Stimulated activated CD8-positive, alpha-beta memory T cell treated with anti-CD3 and anti-CD28 coated beads, Interleukin-7, amount 100 ng/mL, for 1 hour (primary cell): ENCODE measurements at places on chromosomes 11 and 22.

DNA sequence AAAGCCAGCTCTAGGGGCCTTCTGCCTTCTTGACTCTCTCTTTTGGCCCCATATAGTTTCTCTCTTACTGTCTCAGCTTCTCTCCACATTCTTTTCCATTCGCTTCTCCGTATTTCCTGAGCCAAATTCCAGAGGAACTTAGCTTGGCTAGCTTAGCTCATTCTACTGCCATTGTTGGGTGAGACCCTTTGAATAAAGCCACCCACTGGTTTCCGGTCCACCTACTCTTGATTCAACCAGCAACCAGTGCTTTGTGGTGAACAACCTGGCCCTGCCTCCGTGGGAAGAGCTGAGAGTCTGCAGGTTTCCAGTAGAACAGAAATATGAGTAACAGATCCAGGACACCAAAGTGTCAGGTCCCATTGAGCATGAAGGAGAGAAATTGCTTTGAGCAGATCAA is 81.3 kb upstream of the ARHGAP20 start:
- no peak for DNase-seq

DNA sequence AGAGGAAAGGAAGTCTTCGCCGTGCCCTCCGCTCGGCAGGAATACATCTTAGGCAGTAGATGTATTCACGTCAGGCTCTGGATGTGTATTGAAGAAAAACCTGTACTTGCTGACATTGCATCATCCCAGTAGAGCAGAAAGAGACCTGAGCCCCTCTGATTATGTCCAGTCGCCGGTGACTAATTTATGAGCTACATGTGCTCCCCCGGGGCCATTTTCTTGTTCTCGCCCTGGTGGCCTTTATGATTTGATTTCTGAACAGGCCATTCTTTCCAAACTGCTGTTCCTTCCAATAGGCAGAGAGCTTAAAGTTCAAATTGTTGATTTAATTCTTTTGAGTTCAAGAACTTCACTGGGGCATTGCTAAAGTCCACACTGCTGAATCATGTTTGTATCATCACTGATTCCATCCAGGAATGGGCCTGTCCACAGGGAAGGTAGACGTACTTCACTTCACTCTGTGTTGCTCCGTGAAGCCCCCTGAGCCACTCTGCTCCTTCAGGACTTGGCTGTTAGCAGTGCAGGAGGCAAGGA is 137.3 kb upstream of the RASSF10 start:
- no peak for DNase-seq

- DNase-seq, result no peak
Observed at GRCh38 chr11:813456-814096, 3.8 kb downstream of the RPLP2 start.

GRCh38 chr22:40922484-40923303 is 28.5 kb upstream of the RBX1 start:
- no peak for DNase-seq

- no peak for DNase-seq
Observed at GRCh38 chr11:132430429-132431062, 1060.1 kb downstream of the NTM start.

GRCh38 chr22:26544489-26544888 is 32.2 kb upstream of the TFIP11 start:
- DNase-seq, result no peak

DNA sequence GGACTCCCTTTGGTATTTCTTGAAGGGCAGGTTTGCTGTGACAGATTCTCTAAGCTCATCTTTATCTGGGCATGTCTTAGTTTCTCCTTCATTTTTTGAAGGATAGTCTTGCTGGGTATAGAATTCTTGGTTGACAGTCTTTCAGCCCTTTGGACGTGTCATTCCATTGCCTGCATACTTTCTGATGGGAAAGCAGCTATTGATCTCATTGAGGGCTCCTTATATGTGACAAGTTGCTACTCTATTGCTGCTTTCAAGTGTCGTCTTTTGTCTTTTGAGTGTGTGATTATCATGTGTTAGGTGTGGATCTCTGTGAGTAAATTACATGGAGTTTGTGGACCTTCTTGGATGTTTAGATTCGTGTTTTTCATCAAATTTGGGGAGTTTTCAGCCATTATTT is 21.9 kb downstream of the IGHMBP2 start:
- no peak for DNase-seq

GRCh38 chr11:47565340-47566148 is at the start of gene PTPMT1:
TSS of gene PTPMT1 (plus strand) at chr11:47565599. CDS start at chr11:47565623, 24 bp downstream.
- DNase-seq, result no peak

- DNase-seq, result no peak
Observed at GRCh38 chr11:118791961-118792569, 1.1 kb upstream of the DDX6 start.

GRCh38 chr11:120510406-120511115 is 987 bp upstream of the GRIK4 start:
- DNase-seq, result no peak

DNA sequence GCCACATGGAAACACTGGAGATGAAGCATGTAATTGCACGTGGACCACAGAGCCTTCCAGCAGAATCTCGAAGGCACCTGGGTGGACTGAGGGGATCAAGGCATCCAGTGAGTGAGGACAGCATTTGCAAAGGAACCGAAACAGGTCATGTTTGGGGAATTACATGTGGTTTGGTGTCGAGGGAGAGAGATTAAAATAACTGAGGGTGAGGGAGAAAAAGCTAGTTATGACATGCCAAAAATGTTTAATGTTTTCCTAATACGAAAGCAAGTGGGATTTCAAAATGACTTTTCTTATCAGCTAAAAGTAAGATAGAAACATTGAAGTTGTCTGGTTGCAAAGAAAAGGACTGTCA is 157.1 kb downstream of the BLID start:
- no peak for DNase-seq

- DNase-seq, result no peak
Observed at GRCh38 chr11:59380263-59381059, 21.8 kb downstream of the OR5AN1 start.

GRCh38 chr11:131685206-131685605 is 314.8 kb downstream of the NTM start:
- DNase-seq, result no peak

- DNase-seq, result no peak
Observed at GRCh38 chr11:7252683-7253213, 1.0 kb downstream of the SYT9 start.

- DNase-seq, result no peak
Observed at GRCh38 chr22:22590136-22590891, 31.2 kb upstream of the PRAME start.

- no peak for DNase-seq
Observed at GRCh38 chr11:80521592-80521991, 1080.8 kb upstream of the TENM4 start.

DNA sequence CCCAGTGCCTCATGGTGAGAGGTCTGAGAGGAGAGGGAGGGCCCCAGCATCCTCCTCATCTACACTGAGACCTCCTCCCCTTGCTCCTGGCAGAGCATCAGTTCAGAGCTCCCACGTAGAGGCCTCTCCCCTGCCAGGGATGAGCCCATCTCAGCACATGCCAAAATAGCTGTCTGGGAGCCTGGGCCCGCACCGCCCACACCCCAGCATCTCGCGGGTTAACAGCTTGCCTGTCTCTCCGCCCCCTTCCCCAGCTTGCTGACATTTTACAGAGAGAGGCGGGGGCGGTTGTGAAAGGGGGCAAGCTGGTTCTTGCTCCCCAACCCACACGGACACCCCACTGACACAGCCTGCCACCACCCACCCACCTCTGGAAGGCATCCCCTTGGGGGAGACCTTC is 6.4 kb downstream of the DGKZ start:
- DNase-seq, result no peak

DNA sequence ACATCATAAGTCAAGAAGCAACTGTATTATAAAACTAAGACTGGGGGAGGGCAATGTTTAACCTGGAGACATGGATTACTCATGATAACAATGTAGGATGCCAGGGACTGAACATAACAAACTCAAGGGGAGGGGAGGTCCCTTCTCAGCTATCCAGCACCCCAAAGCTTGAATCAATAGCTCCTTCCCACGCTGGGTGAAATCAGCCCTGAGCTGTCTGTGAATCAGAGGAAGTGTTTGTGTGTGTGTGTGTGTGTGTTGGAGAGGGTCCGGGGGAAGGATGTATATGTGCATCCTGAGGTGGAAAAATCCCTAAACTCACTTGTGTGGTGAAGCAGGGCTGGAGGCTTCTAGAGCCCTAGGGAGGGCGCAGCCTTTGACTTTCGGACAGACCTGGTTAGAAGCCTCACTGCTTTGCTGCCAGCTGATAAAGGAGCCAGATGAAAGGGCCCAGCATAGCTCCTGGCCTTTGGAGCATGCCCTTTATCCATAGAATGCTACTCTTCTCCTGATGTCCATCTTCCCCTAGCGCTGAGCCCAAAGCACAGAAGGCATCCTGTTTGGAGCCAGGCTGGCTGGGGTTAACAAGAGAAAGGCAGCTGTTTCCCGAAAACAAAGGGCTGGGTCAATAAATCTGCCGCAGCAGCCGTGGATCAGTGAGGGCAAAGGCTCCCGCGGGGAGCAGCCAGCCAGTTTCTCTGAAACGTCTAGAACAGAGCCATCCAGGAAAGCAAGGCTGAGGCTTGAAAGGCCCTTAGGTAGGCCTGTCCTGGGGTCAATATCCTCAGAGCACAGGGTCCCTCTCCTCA is 35.8 kb downstream of the TNKS1BP1 start:
- DNase-seq, result no peak

DNA sequence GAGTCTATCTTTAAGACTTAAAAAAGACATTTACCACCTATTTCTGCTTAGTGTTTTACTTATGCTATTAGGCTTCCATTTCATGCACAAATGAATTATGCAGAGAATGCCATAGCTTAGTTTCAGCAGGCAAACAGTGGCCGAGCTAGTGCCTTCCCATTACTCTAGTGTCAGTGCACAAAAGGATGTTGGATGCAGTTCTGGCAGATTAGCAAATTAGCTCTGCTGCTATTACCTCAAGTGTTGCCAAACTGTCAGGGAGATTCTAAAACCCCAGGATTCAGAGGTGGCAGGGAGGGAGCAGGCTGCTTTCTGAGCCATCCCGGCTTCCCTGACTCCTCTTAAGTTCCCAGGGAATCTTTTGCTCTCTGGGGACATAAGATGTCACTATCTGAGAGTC is 209.4 kb upstream of the NCAM1 start:
- DNase-seq, result no peak

GRCh38 chr11:59501931-59502330 is 1.4 kb upstream of the OR4D11 start:
- no peak for DNase-seq

DNA sequence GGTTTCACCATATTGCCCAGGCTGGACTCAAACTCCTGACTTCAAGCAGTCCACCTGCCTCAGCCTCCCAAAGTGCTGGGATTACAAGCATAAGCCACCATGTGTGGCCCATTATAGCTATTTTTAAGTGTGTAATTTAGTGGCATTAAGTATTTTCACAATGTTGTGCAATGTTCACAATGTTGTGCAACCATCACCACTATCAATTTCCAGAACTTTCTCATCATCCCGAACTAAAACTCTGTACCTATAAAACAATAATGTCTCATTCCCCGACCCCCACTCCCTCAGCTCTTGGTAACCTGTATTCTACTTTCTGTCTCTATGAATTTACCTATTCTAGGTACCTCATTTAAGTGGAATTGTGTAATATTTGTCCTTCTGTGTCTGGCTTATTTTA is 7.5 kb downstream of the CFAP68 start:
- DNase-seq, result no peak

- no peak for DNase-seq
Observed at GRCh38 chr22:38028344-38029130, 28.7 kb upstream of the PICK1 start.

- no peak for DNase-seq
Observed at GRCh38 chr11:65206901-65207300, 25.2 kb downstream of the CAPN1 start.

DNA sequence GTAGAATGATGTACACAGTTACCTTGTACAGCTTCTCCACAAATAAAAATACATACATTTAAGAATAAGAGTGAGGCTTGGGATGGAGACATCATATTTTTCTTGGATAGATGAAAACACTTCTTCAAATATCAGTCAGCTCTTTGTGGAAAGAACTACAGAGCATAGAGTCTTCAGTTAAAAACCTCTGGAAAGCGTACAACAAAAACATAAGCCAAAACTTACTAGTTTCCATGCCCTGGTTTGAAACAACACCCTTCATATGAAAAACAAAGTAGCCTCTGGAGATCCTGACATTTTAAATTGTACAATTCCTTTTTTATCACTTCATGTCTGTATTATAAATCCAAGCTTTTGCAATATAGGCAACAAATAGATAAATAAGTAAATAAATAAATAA is 7.0 kb upstream of the CEP126 start:
- no peak for DNase-seq

- DNase-seq, result no peak
Observed at GRCh38 chr11:116504541-116505297, 268.1 kb downstream of the BUD13 start.

DNA sequence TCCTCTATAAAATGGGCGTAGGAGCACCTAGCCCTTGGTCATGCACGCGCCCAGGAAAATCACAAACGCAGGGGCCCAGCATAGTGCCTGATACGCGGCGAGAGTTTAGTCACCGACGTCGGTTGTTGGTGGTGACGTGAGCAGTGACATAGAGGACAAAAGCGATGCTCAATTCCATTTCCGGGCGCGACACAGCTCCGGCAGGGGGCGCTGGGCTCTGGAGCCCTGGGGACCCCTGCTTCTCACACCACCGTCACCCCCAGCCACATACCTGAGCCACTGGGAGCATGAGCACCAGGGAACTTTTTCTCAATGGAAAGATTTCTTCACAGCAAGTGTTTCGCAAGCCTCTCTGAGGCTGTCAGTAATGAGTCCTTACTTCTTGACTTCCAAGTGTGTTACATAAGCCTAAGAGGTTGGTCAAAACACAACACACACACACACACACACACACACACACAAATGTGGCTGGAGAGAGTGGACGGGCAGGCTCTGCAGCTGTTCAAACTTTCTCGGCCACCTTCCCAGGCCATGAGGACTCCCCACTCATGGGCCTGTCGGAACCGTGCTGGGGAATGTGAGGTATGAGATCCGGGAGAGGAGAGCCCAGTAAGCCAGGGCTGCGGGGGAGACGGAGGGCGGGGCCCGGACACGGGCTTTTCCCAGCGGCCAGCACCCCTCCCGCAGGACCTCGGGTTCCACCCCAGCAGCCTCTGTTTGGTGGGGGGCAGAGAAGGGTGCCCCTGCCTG is 36.9 kb upstream of the LINC01488 start:
- no peak for DNase-seq

- DNase-seq, result no peak
Observed at GRCh38 chr11:65885808-65886536, 2.3 kb downstream of the FIBP start.

- no peak for DNase-seq
Observed at GRCh38 chr22:49660321-49660720, 167.4 kb downstream of the BRD1 start.
